ENCODE measurements at places on chromosomes 16 and 17.

GRCh38 chr17:28783161-28783560 lies 39.4 kb downstream of the TRAF4 start:
- DNase-seq = no peak

GRCh38 chr16:63774302-63774701 lies 1347.6 kb downstream of the CDH11 start:
- no peak for DNase-seq

DNA sequence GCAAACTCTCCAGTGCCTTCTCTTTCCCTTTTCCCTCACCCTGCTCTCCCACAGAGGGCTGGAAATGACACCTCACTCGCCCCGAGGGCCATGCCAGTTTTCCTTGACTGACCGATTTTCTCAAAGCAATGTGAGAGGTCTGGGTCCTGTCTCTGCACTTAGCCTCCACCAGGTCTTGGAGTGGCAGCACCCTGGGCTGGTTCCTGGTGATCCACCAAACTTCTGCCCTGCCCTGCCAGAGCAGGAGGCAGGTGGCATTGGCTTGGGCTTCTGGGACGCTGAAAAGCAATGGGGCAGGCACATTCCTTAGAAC lies 97.5 kb downstream of the RAB11FIP4 start:
- DNase-seq = no peak

- no peak for DNase-seq
These were observed 3.7 kb upstream of the SSTR2 start for GRCh38 chr17:73160980-73161630.

GRCh38 chr16:47519037-47519436 lies 57.9 kb downstream of the PHKB start:
- DNase-seq = no peak

- peak; percentile 22 for DNase-seq
These were observed 27.1 kb upstream of the CRYBA1 start for GRCh38 chr17:29219378-29220047.

GRCh38 chr17:42527932-42528331 lies 8.1 kb upstream of the NAGLU start:
- no peak for DNase-seq

DNA sequence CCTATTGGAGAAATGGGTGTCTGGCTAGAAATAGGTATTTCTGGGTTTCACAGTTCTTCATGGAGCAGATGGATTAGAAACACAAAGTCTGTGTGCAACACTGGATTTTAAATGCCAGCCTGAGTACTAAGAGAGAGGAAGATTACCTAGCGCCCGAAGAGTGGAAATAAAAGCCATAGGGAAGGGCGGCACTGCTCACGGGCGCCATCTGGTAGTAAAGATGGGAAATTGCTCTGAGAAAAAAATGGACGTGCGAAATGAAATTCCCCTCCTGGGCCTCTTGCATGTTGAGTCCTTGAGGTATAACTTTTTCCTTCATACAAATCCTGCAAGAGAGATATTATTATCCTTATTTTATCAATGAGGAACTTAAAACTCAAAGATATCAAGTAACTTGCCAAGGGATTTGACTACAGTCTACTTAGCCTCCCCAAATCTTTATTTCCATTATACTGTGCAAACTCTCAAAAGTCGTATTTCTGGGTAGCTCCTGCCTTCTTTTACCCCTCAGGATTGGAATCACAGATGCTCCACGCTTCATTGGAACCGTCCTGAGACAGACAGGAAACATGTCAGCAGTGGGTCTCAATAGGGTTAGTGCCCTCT lies 72.8 kb downstream of the MMD start:
- no peak for DNase-seq

DNA sequence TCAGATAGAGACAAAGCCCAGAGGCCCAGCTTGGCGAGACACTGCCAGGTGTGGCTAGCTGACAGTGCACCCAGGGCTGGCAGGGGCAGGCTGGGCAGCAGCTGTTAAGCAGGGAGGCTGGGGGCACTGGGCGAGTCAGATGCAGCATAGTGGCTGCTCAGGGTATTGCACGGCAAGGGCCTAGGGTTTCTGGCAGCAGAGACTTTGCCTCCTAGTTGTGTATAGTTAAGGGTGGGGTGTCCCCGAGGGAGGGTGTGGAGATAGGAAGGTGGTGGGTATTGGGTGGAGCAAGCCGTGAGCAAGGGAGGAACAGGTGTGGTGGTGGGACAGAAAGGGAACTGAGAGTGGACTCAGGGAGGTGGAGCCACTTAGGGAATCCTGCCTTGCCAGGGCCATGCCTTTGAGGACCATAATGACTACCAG lies 66.0 kb downstream of the SMPD3 start:
- DNase-seq = no peak

GRCh38 chr17:27603880-27604794 lies 26.9 kb upstream of the LGALS9 start:
- DNase-seq = no peak

GRCh38 chr16:9363520-9363919 lies 272.1 kb downstream of the HAPSTR1 start:
- no peak for DNase-seq

DNA sequence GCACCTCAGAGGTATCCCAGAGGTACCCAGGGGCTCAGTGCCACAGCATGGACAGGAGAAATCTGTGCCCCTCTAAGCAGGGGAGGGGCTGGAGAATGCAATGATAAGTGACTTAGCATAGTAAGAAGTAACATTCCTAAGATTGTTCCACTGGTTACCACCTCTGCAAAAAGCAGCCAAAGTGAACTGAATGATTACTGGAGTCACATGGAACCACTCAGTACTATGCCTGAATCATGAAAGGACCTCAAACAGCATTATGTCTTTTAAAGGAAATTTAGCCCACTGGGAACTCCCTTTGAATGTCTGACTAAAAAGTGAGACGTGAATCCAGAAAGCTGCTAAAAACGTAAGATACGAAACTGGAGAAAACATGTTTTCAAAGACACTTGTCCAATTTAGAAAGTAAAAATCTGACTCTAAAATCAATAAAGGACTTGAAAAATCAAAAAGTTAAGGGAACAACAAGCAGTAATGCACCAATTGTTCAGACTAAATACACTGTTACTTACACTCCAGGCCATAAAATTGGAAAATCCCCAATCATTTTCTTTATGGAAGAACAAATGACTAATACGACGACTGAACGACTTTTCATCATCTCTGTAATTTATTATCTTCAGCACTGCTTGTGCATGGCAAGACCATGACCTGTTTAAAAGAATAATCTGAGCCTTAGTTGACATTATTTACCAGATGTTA lies 38.6 kb downstream of the LITAFD start:
- no peak for DNase-seq
